Stimulated activated CD8-positive, alpha-beta memory T cell treated with anti-CD3 and anti-CD28 coated beads, Interleukin-7, amount 100 ng/mL, for 4 hours (primary cell): ENCODE measurements at places on chromosomes 11 and 22.

GRCh38 chr22:48842976-48843375 is 984.7 kb downstream of the BRD1 start:
- DNase-seq: no peak

DNA sequence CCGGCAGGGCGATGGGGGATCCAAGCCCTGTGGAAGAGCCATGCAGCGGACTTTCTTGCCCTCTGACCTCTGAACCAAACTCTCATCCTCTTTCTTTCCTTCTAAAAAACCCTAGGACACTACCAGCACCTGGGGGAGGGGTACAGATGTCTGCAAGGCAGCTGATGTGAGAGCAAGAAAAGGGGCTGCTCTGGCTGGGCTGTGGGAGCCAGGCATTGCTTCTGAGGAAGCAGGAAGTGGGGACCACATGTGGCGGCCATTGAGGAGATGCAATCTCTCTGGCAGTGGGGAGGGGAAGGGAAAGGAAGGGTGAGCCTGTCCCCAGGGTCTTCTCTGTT is 36.0 kb downstream of the FAM83F start:
- DNase-seq: no peak

- no peak for DNase-seq
Observed at GRCh38 chr11:76629853-76630599, 40.5 kb downstream of the LRRC32 start.

DNA sequence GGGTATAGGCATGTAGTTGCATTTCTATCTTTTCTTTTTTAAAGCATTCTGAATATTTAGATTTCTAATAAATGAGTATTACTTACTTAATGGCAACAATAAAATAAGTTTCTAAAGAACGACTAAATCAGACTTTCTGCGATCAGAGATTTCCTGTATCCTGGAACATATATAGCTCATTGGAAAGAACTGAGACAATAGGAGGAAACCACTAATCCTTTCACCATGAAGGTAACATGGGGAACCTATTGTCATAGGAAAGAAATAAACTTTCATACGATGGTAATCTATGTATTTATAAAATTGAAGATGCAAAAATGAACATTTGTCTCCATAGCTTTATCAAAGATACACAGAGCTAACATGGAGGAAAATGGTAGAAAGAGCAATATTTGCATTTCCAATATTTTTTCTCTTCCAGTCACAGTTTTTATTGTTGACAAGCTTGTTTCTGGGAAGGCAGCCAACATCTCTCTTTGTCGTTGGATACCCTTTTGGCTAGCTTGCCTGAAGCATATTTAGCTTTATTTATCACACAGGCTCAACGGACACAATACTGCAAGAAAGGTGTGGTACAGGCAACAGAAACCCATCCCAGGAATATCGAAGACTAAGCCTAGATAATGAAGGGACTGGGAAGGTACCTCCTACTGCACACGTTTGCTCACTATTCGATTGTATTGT is 293.3 kb upstream of the MPPED2 start:
- no peak for DNase-seq

DNA sequence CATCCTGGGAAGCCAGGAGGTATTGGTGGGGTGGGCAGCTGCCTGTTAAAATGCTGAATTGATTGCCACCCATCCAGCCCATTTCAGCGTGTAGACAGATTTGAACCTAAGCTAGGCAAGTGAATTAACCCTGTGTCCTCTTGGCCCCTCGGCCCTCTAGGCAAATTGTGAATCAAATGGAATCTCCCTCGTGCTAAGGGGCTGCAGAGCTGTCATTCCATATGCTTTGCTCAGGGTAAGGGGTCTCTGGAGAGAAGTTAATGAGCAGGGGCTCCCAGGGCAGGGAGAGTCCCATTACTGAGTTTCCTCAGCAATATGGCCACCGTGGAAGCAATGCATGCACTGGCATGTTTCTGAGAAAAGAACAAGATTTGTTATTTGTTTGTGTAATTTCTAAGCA is 117.7 kb upstream of the RCN1 start:
- DNase-seq: no peak

GRCh38 chr11:86747801-86748200 is 52.5 kb upstream of the PRSS23 start:
- no peak for DNase-seq

GRCh38 chr11:13384908-13385640 is 77.9 kb downstream of the BTBD10 start:
- no peak for DNase-seq

- DNase-seq: no peak
Observed at GRCh38 chr11:39149214-39149613, 2310.2 kb downstream of the LRRC4C start.

- DNase-seq: no peak
Observed at GRCh38 chr11:60169264-60169915, 13.5 kb downstream of the MS4A6A start.

DNA sequence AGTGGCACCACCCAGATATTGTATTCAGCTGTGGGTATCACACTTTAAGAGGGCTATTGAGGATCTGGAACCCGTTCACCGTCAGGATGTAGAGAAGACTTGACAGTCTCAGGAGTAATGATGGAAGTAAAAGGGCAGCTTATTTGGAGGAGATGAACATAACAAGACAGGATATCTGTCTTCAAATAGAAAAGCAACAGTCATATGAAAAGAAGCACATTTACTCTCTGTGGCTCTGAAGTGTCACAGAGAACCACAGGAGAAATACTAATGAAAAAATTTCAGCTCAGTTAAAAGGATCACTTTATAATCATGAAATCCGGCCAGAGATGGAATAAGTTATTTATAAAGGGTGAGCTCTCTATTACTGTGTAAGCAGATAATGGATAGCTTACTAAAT is 200.8 kb downstream of the FAM76B start:
- no peak for DNase-seq

GRCh38 chr11:114082415-114082748 is 22.9 kb downstream of the ZBTB16 start:
- DNase-seq: no peak

GRCh38 chr11:134097166-134097565 is 28.3 kb downstream of the JAM3 start:
- DNase-seq: no peak

DNA sequence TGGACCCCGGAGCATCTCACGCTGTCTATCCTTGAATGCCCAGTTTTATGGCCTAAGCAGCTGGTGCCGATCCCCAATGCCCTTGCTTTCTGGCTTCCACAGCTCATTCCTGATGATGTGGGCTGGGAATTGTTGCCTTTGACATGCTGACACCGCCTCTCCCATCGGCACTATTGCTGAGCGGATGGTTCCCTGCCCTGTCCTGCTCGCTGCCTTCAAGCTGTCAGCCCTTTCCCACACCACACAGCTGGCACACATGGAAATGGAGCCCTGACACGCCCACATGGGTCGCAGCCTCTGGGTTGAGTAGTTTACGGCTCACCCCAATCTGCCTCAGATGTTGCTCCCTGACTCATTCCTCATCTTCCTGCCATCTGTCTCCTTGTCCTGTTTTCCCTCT is 110.2 kb upstream of the SESN3 start:
- DNase-seq: no peak
